H1 (cell line): ENCODE measurements at places on chromosomes 6 and 20.

- no peaks in the 10 kb centered on the region for H3K27me3 ChIP-seq
- no peaks in the 10 kb centered on the region for H3K36me3 ChIP-seq
- no peak for DNase-seq
- H3K4me3 ChIP-seq = peak overlapping the region; percentile 76
- H3K27ac ChIP-seq = peak overlapping the region; percentile 90
Observed at GRCh38 chr6:27864906-27865849, 47.0 kb downstream of the OR2B2 start.

GRCh38 chr6:16418151-16418550 is 179.8 kb downstream of the GMPR start:
- no peak overlapping the region for H3K27ac ChIP-seq
- no peaks in the 10 kb centered on the region for H3K27me3 ChIP-seq
- H3K4me3 ChIP-seq = no peak overlapping the region

GRCh38 chr6:90350689-90351554 is 54.3 kb upstream of the BACH2 start:
- H3K36me3 ChIP-seq = no peaks in the 10 kb centered on the region
- no peak overlapping the region for H3K4me3 ChIP-seq
- H3K27ac ChIP-seq = no peak overlapping the region
- no peak for DNase-seq
- peaks cover 2% of the 10 kb centered on the region; the same call in 1 of the 2 replicates for H3K27me3 ChIP-seq
- no peaks in the 10 kb centered on the region for H3K4me1 ChIP-seq

DNA sequence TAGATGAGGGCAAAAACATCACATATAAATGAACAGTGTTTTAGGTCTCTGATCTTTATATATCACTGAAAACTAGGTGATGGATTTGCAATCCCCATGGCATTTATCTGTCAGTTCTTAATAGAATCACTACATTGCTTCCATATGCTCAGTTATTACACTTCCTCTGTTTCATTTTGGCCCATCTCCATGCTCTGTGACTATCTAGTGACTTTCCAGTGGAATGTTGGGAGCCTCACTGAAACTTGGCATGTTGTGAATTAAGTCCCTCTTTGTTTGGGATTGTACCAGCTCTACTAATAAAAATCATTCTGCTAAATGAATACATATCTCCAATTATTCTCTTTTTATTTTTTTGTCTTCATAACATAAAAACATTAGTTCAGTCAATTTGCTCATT is 226.1 kb upstream of the CEP162 start:
- H3K27ac ChIP-seq = no peak overlapping the region
- H3K4me1 ChIP-seq = no peaks in the 10 kb centered on the region
- no peaks in the 10 kb centered on the region for H3K27me3 ChIP-seq
- no peaks in the 10 kb centered on the region for H3K36me3 ChIP-seq
- no peak for DNase-seq

DNA sequence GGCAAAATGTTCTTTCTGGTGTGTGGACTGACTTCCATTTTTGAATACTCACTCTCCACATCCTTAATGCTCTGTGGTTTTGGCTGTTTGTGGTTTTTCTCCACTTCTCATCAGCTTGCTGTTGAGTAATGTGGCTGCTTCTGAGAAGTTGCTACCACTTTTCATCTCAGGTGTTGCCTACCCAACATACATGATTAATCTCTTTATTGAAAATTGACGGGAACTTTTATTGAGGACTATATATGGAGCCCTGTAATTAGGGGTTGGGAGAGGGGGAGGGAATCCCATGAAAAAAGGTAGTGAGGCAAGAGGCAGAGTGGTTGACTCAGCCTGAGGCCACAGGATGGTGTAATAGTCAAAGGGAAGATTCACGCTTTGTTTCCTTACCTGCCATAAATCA is 17.6 kb downstream of the IL22RA2 start:
- no peak overlapping the region for H3K4me3 ChIP-seq
- no peaks in the 10 kb centered on the region for H3K36me3 ChIP-seq
- H3K4me1 ChIP-seq = no peaks in the 10 kb centered on the region
- no peak overlapping the region for H3K27ac ChIP-seq

- no peak overlapping the region for H3K4me3 ChIP-seq
- H3K4me1 ChIP-seq = no peaks in the 10 kb centered on the region
- DNase-seq = no peak
- H3K27ac ChIP-seq = no peak overlapping the region
- H3K27me3 ChIP-seq = no peaks in the 10 kb centered on the region
Observed at GRCh38 chr20:17722493-17723300, 22.9 kb downstream of the BANF2 start.

DNA sequence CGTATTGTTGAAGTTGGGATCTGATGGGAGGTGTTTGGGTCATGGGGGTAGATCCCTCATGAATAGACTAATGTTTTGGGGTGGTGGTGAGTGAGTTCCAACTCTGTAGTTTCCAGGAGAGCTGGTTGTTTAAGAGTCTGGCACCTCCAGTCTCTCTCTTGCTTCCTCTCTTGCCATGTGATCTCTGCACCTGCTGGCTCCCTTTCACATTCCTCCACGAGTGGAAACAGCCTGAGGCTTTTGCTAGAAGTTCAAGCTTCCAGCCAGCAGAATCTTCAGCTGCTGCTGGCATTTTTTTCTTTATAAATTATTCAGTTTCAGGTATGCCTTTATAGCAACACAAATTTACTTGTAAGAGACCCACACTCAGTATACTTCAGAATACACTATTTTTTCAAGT is 1021.6 kb downstream of the EYS start:
- H3K4me3 ChIP-seq = no peak overlapping the region
- H3K27ac ChIP-seq = no peak overlapping the region
- no peak for DNase-seq

- no peaks in the 10 kb centered on the region; the same call in 1 of the 2 replicates for H3K27me3 ChIP-seq
- H3K36me3 ChIP-seq = no peaks in the 10 kb centered on the region
- H3K27ac ChIP-seq = no peak overlapping the region
Observed at GRCh38 chr20:57582432-57583288, 21.8 kb downstream of the PCK1 start.

GRCh38 chr20:10178727-10179313 is 39.8 kb upstream of the SNAP25 start:
- H3K27ac ChIP-seq = no peak overlapping the region
- no peak for DNase-seq

GRCh38 chr6:124441450-124441849 is 520.8 kb upstream of the RNF217 start:
- no peak overlapping the region for H3K27ac ChIP-seq
- no peak overlapping the region for H3K4me3 ChIP-seq
- H3K36me3 ChIP-seq = no peaks in the 10 kb centered on the region
- H3K27me3 ChIP-seq = no peaks in the 10 kb centered on the region
- DNase-seq = no peak

DNA sequence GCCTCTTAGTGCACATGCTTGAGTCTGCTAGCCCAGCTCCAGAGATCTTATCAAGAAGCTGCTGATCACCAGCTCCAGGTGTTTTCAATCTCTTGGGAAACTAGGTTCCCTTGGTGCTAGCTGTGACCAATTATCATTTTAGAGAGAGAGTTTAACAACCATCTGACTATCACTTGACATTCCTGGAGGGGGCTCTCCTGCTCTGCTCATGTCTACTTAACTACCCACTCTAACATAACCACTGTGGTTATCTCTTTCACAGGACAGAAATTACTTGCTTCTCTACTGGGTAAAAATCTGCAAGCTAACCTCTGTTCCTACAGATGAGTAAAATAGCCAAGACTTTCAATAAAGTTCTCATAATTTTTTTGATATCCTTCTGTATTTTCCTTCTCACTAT is 823.4 kb upstream of the GJE1 start:
- H3K27me3 ChIP-seq = no peaks in the 10 kb centered on the region
- no peak for DNase-seq
- no peak overlapping the region for H3K27ac ChIP-seq
- no peak overlapping the region for H3K4me3 ChIP-seq
- no peaks in the 10 kb centered on the region for H3K36me3 ChIP-seq

- H3K36me3 ChIP-seq = no peaks in the 10 kb centered on the region
- no peak overlapping the region for H3K4me3 ChIP-seq
- no peaks in the 10 kb centered on the region for H3K27me3 ChIP-seq
Observed at GRCh38 chr20:58058421-58059259, 169.8 kb downstream of the ANKRD60 start.

GRCh38 chr6:92522589-92522988 is 896.8 kb downstream of the EPHA7 start:
- H3K4me3 ChIP-seq = no peak overlapping the region
- DNase-seq = no peak
- no peaks in the 10 kb centered on the region for H3K36me3 ChIP-seq
- H3K27ac ChIP-seq = no peak overlapping the region

GRCh38 chr20:56859801-56860261 is 230.7 kb downstream of the TFAP2C start:
- DNase-seq = peak; percentile 56
- H3K4me3 ChIP-seq = peak overlapping the region; percentile 23; the same call in 1 of the 2 replicates
- peaks cover 23% of the 10 kb centered on the region; the same call in 1 of the 2 replicates for H3K4me1 ChIP-seq
- H3K36me3 ChIP-seq = no peaks in the 10 kb centered on the region
- H3K27me3 ChIP-seq = no peaks in the 10 kb centered on the region; the same call in 1 of the 2 replicates

DNA sequence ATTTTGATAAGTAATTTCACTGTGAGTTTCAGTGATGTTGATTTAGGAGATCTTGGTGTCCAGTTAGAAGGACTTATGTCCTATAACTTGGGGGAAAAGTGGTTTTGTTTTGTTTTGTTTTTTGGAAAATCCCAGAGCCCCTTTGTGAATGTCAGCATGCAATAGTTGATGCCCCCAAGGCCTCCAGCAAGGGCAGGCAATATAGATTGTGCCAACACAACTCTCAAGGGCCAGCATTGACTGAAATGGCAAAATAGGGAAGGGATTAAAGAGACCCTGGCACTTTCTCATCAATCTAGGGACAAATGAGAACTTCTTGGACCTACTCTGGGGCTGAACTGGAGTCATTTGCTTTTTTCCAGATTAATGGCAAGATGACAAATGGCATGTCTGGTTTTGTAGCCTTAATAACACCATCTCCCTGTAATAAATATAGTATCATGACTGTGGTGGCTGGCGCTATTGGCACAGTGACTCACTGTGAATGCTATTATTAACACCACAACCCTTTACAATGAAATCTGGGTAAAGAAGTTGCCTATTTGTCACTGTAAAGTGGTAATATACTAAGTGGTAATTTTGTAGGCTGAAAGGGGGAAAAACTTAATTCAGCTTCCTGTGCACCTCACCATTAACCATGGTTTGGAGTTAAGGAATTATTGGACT is 51.8 kb downstream of the ABRACL start:
- no peak overlapping the region for H3K27ac ChIP-seq
- H3K36me3 ChIP-seq = no peaks in the 10 kb centered on the region
- DNase-seq = no peak
- no peaks in the 10 kb centered on the region for H3K27me3 ChIP-seq
- no peak overlapping the region for H3K4me3 ChIP-seq

DNA sequence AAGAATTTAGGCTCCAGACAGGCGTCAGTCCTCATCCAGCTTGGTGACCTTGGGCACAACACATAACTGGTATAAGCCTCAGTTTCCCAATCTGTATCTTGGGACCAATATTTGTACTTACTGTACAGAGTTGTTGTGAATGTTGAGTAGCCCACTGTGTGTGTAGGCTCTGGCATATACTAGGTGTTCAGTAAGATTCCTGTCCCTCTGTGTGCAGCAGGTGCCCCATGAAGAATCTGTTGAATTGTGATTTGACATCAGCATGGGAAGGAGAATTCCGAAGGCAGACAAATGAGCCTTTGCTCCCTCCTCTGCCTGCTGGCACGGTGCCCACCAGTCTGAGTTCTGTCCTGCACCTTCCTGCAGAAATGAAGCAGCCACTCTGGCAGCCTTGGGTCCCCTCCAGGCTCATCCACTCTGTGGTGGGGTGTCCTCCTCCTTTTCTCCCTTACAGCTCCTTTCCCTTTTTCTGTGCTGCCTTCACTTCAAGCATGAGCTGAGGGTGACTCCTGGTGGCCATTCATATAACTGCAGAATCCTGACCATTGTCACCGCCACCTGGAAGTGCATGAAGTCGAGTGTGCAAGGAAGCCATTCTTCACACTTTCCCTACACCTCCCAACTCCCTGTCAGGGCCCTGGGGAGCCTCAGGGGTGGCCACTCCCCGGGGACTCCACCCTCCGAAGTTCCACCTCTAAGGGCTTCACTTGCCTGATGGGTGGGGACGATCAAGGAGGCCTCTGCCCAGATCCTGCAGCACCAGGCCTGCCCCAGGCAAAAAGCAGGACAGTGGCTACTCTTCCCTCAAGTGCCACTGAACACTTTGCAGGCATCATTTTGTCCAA is 48.2 kb downstream of the MRPL14 start:
- no peak for DNase-seq
- no peaks in the 10 kb centered on the region for H3K36me3 ChIP-seq
- no peak overlapping the region for H3K27ac ChIP-seq
- peaks cover 2% of the 10 kb centered on the region for H3K4me1 ChIP-seq

- no peak overlapping the region for H3K27ac ChIP-seq
- no peaks in the 10 kb centered on the region for H3K36me3 ChIP-seq
- no peak overlapping the region for H3K4me3 ChIP-seq
- no peaks in the 10 kb centered on the region for H3K27me3 ChIP-seq
- no peak for DNase-seq
- no peaks in the 10 kb centered on the region; the same call in 1 of the 2 replicates for H3K4me1 ChIP-seq
Observed at GRCh38 chr6:107871976-107872375, 47.9 kb upstream of the SCML4 start.

DNA sequence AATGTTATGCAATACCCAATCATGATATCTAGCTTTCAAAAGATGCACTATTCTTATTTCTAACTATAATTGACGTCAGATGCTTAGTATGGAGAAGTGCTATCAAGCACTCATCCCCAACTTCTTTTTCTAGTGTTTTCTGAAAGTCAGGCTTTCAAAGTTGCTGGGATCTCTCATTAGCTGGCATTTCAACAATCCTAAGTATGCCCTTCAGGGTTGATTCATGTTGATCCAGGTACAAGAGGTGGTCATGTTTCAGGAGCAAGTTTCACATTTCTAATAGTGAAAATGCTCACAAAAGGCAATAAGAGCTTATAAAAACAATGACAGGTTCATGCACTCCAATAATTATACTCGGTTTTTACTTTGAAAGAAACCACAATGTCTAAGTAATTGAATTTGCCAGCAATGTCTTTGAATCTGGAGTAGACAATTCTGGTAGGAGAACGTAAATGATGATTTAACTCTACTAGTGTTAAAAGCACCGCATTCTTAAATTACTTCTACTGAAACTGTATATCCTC is 193.7 kb upstream of the KHDRBS2 start:
- no peaks in the 10 kb centered on the region for H3K27me3 ChIP-seq
- no peak for DNase-seq
- H3K36me3 ChIP-seq = no peaks in the 10 kb centered on the region

GRCh38 chr20:12372557-12372956 is 454.9 kb downstream of the BTBD3 start:
- H3K4me3 ChIP-seq = no peak overlapping the region
- no peak overlapping the region for H3K27ac ChIP-seq
- H3K27me3 ChIP-seq = no peaks in the 10 kb centered on the region
- H3K4me1 ChIP-seq = no peaks in the 10 kb centered on the region

DNA sequence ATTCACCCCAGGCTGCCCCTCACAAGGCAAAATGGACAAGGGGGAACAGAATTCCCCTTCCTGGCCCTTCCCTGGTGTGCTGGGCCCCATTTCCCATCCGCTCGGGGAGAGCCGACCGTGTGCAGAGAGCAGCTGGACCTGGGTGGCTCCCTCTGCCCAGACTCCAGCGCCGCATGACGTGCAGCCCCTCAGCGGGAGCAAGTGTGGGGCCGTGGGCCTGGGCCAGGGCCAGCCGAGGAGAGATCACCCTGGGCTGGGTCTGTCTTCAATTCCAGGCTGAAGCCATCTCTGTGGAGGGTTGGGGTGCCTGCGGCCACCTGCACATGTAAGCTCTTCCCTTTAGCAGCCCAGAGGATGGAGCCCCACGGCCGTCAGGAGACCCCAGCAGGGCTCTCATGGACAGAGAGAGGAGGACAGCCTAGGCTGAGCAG is 241.8 kb downstream of the TTLL2 start:
- no peaks in the 10 kb centered on the region for H3K4me1 ChIP-seq
- no peak overlapping the region for H3K27ac ChIP-seq
- H3K4me3 ChIP-seq = no peak overlapping the region
- DNase-seq = no peak
